CD4-positive, alpha-beta memory T cell (primary cell): ENCODE measurements at places on chromosomes 1 and 21.

DNA sequence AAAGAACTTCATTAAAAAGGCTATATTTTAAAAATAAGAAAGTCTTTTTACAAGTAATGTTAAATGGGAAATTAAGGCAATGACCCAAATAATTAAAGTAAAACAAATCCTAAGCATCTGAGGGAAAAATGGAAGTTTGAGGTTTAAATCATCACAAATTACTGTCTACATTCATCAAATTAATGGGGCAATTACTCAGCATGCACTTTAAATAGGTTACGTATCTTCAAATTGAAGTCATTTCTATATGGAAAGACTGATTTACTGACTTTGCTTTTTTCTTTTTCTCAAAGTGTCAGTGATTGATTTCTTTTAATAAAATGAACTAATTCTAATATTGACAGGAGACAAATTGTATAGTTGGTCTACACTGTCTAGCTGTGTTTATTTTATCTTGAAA, 1452.3 kb downstream of the NCAM2 start:
- H3K36me3 ChIP-seq = no peaks in the 10 kb centered on the region
- no peak overlapping the region for H3K27ac ChIP-seq
- H3K4me1 ChIP-seq = no peaks in the 10 kb centered on the region
- H3K4me3 ChIP-seq = no peak overlapping the region

GRCh38 chr21:28089599-28090441, 902.9 kb downstream of the LTN1 start:
- H3K27ac ChIP-seq = no peak overlapping the region
- H3K27me3 ChIP-seq = no peaks in the 10 kb centered on the region
- no peaks in the 10 kb centered on the region for H3K4me1 ChIP-seq
- no peak overlapping the region for H3K4me3 ChIP-seq
- no peaks in the 10 kb centered on the region for H3K36me3 ChIP-seq
- no peak for DNase-seq

DNA sequence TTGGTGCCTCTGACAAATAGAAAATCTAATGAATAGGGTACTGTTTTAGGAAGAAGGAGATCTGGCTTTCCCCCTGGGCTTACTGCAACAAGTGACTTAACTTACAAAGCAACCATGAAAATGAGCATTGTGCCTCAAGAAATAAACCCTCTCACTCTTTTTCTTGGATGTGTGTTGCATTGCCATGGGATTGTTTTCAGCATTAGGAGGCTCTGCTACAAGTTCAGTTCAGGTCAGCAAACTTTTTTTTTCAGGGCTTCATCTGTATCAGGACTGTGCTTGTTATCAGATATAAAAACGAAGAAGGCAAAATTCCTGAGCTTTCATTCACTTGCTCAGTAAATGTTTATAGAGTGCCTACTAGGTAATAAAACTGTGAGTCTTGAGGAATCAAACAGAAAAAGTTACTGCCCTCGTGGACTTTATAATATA, 37.8 kb upstream of the DOCK7 start:
- no peaks in the 10 kb centered on the region for H3K36me3 ChIP-seq
- no peak for DNase-seq
- no peaks in the 10 kb centered on the region for H3K27me3 ChIP-seq
- H3K4me1 ChIP-seq = peaks cover 3% of the 10 kb centered on the region
- no peak overlapping the region for H3K27ac ChIP-seq

- H3K4me3 ChIP-seq = no peak overlapping the region
- H3K4me1 ChIP-seq = peaks cover 29% of the 10 kb centered on the region
- no peak for DNase-seq
- H3K36me3 ChIP-seq = peaks cover 5% of the 10 kb centered on the region
- no peak overlapping the region for H3K27ac ChIP-seq
Observed at GRCh38 chr1:161958425-161958824, 65.2 kb downstream of the OLFML2B start.

- H3K4me3 ChIP-seq = no peak overlapping the region
- no peak for DNase-seq
- no peaks in the 10 kb centered on the region for H3K27me3 ChIP-seq
- no peak overlapping the region for H3K27ac ChIP-seq
Observed at GRCh38 chr1:168977618-168978017, 128.9 kb upstream of the ATP1B1 start.

DNA sequence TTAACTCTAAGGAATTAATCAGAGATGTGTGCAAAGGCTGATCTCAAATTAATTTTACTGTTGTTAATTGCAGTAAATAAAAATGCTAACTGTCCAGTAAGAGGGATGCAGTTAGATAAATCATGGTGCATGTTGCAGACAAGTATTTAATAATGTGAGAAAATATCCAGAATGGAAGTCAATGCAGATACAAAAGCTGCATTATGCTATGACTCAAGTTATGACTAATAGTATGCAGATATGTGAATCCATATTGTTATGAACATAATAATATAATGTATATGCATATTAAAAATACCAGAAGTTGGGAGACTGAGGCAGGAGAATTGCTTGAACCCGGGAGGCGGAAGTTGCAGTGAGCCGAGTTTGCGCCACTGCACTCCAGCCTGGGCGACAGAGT, 21.4 kb downstream of the RNASEL start:
- H3K36me3 ChIP-seq = no peaks in the 10 kb centered on the region
- H3K27me3 ChIP-seq = no peaks in the 10 kb centered on the region
- H3K4me1 ChIP-seq = no peaks in the 10 kb centered on the region
- H3K27ac ChIP-seq = no peak overlapping the region
- no peak overlapping the region for H3K4me3 ChIP-seq
- no peak for DNase-seq

GRCh38 chr21:33949516-33950430, 34.2 kb upstream of the ATP5PO start:
- H3K27ac ChIP-seq = peak overlapping the region; percentile 94
- peak overlapping the region; percentile 14 for H3K4me3 ChIP-seq
- H3K27me3 ChIP-seq = no peaks in the 10 kb centered on the region
